ENCODE measurements at places on chromosomes 1 and 21.
A peak's percentile ranks its signal among the peaks of the same experiment; 100 is the strongest.

- peak; percentile 37 for DNase-seq
Observed at GRCh38 chr1:6489799-6490180, 1.7 kb downstream of the PLEKHG5 start.

GRCh38 chr1:231842441-231842840, 215.9 kb downstream of the DISC1 start:
- no peak for DNase-seq

DNA sequence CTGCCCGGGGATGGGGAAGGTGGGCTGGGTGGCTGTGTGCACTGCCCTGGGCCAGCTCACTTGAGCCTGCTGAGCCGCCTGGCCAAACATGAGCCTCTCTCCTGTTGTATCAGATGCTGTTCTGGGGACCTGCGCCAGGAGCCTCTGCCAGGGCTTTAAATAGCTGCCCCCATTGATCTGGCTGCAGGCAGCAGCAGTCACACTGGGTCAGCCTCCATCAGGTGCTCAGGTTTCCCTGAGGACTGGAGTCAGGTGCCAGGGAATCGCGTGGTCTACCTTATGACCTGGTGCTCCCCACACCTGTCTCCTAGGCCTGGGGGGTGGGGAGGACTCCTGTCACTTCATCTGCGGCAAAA, 700 bp upstream of the CCDC28B start:
- DNase-seq = no peak

DNA sequence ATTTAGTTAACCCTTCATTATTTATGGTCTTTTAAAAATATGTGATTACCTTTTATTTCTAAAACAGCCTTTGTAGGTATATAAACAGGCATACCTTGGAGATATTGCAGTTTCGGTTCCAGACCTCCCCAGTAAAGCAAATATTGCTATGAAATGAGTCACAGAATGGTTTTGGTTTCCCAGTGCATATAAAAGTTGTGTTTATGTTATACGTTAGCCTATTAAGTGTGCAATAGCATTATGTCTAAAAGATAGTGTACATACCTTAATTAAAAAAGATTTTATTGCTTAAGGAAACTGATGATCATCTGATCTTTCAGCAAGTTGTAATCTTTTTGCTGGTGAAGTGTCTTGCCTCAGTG, 44.1 kb downstream of the XCL2 start:
- no peak for DNase-seq

- DNase-seq = no peak
Observed at GRCh38 chr1:108892356-108893140, 15.8 kb downstream of the GPSM2 start.

DNA sequence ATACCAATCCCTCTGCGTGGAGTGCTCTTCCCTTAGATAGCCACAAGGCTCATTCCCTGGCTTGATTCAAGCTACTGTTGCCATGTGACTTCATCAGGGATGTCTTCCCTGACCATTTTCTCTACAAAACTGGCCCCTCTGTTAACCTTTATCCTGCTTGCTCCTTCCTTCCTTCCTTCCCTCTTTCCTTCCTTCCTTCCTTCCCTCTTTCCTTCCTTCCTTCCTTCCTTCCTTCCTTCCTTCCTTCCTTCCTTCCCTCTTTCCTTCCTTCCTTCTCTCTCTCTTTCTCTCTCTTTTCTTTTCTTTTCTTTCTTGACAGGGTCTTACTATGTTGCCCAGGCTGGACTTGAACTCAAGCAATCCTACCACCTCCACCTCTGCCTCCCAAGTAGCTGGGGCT, 6.2 kb upstream of the RYR2 start:
- DNase-seq = no peak

- no peak for DNase-seq
Observed at GRCh38 chr1:44499306-44499705, 94.3 kb downstream of the RNF220 start.

GRCh38 chr21:35346697-35347096, 297.6 kb upstream of the RUNX1 start:
- no peak for DNase-seq

GRCh38 chr1:8431019-8431418, 113.1 kb downstream of the SLC45A1 start:
- no peak for DNase-seq

DNA sequence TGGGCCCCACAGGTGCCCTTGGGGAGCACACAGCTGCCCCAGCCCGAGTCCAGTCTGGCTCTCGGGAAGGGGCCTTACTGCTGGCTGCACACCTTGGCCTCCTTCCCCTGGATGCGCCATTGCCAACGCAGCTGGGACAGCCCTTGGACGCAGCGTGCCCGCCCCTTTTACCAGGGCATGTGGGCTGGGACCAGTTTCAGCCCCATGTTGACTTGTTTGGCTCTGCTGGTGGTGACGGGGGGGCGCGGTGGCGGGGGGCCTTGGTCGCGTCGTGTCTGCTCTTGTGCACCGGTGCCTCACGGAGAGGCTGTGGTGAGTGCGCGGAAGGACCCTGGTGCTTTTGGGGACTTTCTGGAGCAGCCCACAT, 19.6 kb downstream of the SKI start:
- no peak for DNase-seq

GRCh38 chr1:94958081-94958480, 31.2 kb upstream of the CNN3 start:
- DNase-seq = no peak

DNA sequence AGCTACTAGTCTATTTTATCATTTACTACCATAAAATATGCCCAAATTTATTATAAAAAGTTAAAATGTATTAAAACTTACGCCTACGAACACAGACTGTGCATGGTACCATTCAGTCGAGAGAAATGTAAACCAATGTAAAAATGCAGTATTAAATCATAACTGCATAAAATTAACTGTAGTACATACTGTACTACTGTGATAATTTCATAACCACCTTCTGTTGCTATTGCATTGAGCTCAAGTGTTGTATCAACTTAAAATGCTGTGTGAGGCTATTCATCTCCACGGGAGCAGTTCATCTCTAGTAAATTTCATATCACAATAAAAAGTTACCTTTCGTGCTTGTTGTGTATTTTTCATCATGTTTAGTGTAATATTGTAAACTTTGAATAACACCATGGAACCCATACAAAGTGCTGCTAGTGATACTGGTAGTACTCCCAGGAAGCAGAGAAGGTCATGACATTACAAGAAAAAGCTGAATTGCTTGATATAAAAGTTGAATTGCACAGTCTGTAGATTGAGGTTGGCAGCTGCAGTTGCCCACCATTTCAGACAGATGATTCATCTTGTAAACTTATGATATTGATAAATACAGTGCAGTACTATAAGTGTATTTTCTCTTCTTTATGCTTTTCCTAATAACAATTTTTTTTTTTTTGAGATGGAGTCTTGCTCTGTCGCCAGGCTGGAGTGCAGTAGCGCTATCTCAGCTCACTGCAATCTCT, 19.0 kb upstream of the CENPF start:
- no peak for DNase-seq

DNA sequence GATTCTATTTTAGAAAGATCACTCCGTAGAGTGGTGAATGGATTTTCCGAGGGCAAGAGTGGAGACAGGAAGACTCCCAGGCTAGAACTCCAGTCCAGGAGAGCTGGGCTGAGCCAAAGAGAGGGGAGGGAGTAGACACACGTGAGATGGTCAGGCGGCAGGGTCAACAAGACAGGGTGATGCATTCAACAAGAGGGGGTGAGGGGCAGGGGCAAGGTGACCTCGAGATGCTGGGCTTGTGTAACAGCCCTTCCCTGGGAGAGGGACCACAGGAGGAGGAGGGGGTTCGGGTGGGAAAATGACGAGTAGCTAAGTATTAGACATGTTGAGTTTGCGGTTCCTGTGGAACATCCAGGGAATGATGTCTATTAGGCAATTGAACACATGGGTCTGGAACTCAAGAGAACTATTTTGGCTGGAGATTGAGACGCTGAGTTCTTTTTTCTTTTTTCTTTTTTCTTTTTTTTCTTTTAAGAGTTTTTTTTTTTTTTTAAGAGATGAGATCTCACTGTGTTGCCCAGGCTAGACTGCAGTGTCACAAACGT, 13.3 kb downstream of the RSPO1 start:
- DNase-seq = no peak

DNA sequence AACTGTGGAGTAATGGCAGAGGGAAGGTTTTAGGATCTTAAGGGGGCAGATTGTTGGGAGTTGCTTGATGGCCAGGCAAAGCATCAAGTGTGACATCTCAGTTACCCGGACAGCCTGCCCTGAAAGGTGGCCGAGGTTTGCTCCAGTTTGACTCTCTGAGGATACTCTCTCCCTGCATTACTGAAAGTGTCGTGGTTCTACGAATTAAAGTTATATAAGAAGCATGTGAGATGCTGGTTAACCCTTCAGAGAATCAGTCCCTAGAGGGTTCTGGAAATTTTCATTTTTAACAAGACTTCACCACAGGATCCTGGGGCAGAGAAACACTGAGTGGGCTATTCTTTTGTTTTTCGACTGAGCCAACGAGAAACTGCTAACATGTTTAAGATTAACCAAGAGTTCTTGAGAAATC, 689 bp upstream of the ZNF644 start:
- DNase-seq = no peak

GRCh38 chr1:55480029-55480795, 265.0 kb upstream of the USP24 start:
- no peak for DNase-seq

DNA sequence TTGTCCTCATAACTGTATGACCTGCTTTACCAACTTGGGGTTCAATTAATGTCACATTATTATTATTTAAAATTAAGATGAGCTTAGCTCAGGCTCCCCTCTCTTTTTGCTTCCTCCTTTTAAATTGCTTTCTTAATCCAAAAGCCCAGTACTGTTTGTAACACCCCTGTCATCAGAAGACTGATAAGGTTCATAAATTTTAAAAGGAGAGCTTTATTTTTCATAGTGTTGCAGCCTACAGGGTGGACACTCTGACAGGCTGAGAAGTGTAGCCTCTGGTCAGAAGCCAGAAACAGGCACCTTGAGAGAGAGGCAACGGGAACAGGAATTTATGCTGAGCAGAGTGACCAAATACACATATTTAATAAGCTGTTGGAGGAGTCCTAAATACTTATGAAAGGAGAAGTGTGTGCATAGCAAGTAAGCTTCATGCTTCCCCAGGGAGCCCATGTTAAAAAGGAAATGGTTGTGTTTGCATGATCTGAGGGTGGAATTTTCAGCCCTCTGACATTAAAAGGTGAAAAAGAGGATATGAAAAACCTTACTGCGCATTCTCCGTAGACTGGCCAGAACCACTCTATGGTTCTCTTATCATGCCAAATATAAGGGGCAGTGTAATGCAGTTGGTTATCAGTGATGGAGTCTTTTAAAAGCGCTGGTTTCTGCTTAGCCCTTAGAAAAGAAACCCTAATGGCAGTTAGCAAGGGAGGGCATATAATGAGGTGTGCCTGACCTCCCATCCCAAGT, 30.5 kb upstream of the FGGY start:
- DNase-seq = no peak

DNA sequence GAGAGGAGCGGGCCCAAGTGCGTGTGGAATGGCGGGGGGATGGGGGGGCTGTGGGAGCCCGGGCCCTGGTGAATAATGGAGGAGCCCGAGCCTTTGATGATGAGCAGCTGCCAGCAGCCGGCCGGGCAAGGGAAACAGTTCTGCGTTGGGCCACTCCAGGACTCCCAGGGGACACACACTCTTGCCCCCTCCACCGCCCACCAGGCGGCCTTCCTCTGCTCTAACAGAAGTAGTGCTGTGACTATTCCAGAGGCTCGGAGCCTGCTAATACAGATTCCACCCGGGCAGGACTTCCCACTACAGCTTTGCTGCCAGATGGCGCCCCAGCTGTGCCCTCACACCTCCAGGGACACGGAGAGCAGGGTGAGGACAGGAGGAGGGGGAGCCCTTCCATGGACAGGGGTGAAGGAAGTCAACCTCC, 48.2 kb upstream of the LRP8 start:
- DNase-seq = no peak

- no peak for DNase-seq
Observed at GRCh38 chr21:24785033-24785432, 822.2 kb downstream of the MRPL39 start.

- DNase-seq = no peak
Observed at GRCh38 chr1:205014783-205015182, 28.2 kb upstream of the CNTN2 start.

DNA sequence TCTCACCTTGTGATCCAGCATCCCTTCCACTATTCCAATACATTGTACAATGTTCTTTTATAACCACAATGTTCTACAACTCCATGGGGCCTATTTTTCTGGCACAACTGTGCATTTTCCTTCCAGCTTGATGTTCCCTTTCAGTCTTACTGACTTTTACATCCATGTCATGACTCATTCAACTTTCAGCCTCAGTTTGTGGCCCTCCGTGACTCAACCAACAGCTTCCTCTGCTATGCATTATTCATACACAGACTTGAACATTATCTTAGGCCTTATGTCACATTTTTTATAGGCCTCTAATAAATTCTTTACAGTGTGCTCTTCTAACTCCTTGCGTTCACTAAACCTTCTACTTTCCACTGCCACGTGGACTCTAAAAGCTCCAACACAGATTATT, 119.4 kb upstream of the PRMT6 start:
- DNase-seq = peak; percentile 87

DNA sequence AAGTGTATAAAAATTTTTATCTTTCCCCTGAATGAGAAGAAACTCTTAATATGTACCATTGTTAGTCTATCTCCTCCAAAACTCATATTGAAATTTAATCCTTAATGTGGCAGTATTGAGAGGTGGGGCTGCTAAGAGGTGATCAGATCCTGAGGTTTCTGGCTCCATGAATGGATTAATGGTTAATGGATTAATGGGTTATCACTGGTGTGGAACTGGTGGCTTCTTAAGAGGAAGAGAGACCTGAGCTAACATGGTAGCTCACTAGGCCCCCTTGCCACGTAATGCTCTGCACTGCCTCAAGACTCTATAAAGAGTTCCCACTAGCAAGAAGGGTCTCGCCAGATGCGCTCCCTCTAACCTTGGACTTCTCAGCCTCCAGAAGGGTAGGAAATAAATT, 70.6 kb upstream of the ZBTB18 start:
- DNase-seq = no peak

GRCh38 chr1:231241750-231242149, 738 bp downstream of the GNPAT start:
- no peak for DNase-seq

DNA sequence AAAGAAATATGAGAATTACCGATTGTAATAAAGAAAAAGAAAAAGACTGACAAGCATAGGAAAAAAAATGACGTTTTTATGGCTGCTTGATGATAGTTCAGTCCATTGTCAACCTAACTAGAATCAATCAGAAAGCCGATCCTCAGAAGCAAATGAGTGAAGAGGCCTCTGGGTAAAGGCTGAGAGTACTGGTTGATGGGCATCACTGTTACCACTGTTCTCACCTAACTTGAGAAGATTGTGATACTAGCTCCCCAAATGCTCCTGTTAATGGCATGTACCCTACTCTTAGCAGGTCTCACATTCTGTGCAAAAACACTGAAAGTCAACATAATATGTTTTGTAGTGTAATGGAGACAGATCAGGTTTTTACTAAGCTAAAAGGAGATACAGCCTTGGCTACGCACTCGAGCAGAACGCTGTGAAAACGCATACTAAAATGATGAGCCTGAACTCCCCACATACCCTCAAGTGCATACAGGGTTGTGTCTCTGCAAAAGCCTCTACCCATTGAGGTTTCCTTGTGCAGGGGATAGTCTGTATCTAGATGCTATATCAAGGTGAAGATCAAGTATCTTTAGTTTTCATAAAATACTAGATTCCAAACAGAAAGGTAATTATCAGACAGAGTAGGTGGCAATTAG, 554.6 kb downstream of the SMYD3 start:
- no peak for DNase-seq

- DNase-seq = no peak
Observed at GRCh38 chr21:28899744-28900143, 92.9 kb downstream of the LTN1 start.

GRCh38 chr1:187655104-187655503, 826.4 kb downstream of the PLA2G4A start:
- no peak for DNase-seq
